Adrenal gland (tissue), 19 donors: ENCODE measurements at places on chromosomes 7 and 10. TPM values are rescaled to one million over a fixed set of nuclear protein-coding genes. Genes with fewer than 3 reads are reported as not detected.

Gene SLC18A3
- polyA plus RNA-seq = 0.16 TPM

Gene ENTPD7
- polyA plus RNA-seq = 16.7 TPM

Gene CALML5
- not detected for polyA plus RNA-seq

GRCh38 chr10:80275135-80275498 is 14.3 kb downstream of the MAT1A start:
- H3K27ac ChIP-seq = no peak overlapping the region
- H3K27me3 ChIP-seq = no peaks in the 10 kb centered on the region
- no peak overlapping the region for H3K4me3 ChIP-seq

DNA sequence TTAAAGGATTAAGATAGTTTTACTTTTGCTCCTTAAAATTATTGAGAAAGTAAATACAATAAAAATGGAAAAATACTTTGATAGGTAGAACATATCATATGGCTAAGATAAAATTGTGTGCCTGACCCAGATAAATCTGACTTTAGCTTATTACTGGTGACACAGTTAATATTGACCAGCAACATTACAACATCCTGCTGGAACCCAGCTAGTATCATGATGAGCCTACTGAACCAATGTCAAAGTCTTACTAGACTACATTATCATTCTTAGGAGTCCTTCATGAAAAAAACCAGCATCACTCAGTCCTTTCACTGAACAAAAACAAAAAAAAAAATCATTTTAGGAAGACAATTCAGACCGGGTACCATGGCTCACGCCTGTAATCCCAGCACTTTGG is 164.8 kb upstream of the CDK1 start:
- no peak overlapping the region for H3K4me3 ChIP-seq
- H3K36me3 ChIP-seq = no peaks in the 10 kb centered on the region
- no peaks in the 10 kb centered on the region for H3K27me3 ChIP-seq
- DNase-seq = no peak
- no peaks in the 10 kb centered on the region for H3K4me1 ChIP-seq

DNA sequence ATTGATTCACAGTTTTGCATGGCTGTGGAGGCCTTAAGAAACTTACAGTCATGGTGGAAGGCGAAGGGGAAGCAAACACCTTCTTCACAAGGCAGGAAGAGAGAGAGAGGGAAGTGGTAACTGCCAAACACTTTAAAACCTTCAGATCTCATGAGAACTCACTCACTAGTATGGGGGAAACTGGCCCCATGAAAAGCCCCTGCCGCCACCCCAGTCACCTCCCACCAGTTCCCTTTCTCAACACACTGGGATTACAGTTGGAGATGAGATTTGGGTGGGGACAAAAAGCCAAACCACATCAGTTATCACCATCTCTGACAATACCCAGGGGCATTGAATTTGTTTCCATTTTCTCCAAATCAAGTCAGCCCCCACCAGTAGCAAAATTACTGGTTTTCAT is 740.4 kb downstream of the GATA3 start:
- H3K27ac ChIP-seq = no peak overlapping the region
- no peak overlapping the region for H3K4me3 ChIP-seq
- H3K27me3 ChIP-seq = no peaks in the 10 kb centered on the region
- H3K4me1 ChIP-seq = no peaks in the 10 kb centered on the region
- DNase-seq = no peak

GRCh38 chr10:53233749-53234148 is 461.2 kb upstream of the MBL2 start:
- no peaks in the 10 kb centered on the region for H3K36me3 ChIP-seq
- no peaks in the 10 kb centered on the region for H3K4me1 ChIP-seq
- no peak overlapping the region for H3K27ac ChIP-seq
- DNase-seq = no peak

DNA sequence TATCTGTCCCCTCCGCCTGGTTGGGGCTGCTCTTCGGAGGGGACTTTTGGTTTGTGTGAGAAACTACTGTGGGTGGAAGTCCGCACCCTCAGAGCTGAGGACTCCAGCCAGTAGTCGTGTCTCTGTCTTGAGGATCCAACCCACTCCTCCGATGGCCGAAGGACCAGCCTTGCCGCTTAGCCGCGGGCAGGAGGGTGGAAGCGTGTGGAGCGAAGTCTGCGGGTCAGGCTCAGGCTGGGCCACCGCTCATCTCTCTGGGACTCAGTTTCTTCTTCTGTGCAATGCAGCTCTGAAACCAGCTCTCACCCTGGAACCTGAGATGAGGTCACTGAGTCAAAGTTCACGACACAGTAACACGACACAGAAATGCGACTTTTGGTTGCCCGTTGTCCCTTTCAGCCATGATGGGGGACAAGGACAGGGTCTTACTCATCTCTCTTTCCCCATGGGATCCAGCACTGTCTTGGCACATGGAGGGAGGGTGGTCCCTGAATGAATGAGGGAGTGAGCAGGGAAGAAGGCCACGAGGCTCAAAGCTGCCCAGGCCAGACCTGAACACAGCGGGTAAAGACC is 133.3 kb upstream of the PODXL start:
- H3K27me3 ChIP-seq = peaks cover 14% of the 10 kb centered on the region
- no peak for DNase-seq
- H3K27ac ChIP-seq = no peak overlapping the region

- no peak overlapping the region for H3K27ac ChIP-seq
- no peak for DNase-seq
- H3K36me3 ChIP-seq = no peaks in the 10 kb centered on the region
- H3K27me3 ChIP-seq = no peaks in the 10 kb centered on the region
- no peak overlapping the region for H3K4me3 ChIP-seq
- no peaks in the 10 kb centered on the region for H3K4me1 ChIP-seq
These were observed 19.5 kb upstream of the CSTF2T start for GRCh38 chr10:51718804-51719291.

DNA sequence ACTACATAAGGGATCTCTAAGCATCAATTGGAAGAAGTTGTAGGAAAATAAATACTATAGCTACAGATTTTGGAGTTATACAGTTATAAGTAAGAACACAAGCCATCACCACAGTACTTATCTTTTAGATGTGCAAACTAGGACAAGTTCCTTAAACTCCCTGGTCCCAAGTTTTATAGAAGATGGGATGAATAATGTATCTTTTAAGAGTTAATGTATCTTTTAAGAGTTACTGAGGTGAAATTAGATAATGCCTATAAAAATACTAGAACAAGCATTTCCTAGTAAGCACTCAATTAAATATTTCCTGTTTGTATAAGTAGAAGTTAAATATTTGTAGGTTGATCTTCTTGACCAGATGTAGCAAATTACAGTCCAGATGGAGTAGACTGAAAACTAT is 56.8 kb downstream of the SEMA3A start:
- no peak overlapping the region for H3K4me3 ChIP-seq
- no peak for DNase-seq
- H3K27me3 ChIP-seq = no peaks in the 10 kb centered on the region
- no peaks in the 10 kb centered on the region for H3K4me1 ChIP-seq
- no peaks in the 10 kb centered on the region for H3K36me3 ChIP-seq

DNA sequence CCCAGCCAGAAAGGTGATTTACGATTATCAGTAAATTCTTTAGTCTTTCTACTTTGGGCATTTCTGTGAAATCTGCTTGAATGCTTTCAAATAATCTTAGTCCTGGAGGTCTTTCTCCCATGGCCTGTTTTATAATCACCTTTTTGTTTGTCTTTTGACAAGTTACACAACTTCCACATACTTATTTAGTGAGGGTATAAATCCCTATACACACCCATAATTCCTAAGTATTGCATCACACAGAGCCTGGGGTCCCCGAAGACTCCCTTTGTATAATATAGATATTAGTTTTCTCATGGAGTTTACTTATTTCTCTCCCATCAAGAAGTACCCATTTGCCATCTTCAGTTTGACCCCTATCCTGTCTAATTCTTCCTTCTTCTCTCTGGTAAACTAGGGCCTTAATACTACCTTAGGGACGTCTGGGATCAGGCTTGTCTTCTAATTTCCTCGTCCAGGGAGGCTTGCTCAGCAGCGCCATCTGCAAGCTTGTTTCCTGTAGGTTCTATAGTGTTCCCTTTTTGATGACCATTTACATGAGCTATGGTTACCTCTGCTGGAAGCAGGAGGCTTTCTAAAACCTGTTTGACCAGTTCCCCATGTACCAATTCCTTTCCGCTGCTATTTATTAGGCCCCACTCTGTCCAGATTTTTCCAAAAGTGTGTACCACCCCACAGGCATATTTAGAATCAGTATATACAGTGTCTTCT is 8.1 kb downstream of the DNAH11 start:
- no peaks in the 10 kb centered on the region for H3K4me1 ChIP-seq
- no peak for DNase-seq
- H3K27ac ChIP-seq = no peak overlapping the region
- H3K36me3 ChIP-seq = no peaks in the 10 kb centered on the region
- H3K27me3 ChIP-seq = no peaks in the 10 kb centered on the region
